ENCODE measurements at places on chromosomes 1 and 21.
A peak's percentile ranks its signal among the peaks of the same experiment; 100 is the strongest.

- DNase-seq: no peak
Measured at GRCh38 chr1:42833981-42834380, 12.4 kb upstream of the ZNF691 start.

DNA sequence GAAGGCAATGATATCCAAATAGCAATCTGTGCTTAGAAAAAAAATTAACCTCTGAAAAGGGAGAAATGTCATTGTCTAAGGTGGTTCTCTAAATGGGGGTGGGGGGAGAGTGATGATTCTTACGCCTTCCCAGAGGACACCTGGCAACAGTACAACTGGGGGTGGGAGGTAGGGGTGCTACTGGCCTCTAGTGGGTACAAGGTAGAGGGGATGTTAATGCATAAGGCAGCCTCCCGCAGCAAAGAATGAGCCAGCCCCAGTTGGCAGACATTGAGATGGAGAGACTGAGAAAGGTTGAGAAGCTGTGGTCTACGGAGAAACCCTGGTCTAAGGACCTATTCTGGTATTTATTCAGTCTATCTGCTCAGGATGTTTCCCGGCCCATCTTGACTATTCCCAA is 472.2 kb upstream of the RUNX1 start:
- DNase-seq: no peak

DNA sequence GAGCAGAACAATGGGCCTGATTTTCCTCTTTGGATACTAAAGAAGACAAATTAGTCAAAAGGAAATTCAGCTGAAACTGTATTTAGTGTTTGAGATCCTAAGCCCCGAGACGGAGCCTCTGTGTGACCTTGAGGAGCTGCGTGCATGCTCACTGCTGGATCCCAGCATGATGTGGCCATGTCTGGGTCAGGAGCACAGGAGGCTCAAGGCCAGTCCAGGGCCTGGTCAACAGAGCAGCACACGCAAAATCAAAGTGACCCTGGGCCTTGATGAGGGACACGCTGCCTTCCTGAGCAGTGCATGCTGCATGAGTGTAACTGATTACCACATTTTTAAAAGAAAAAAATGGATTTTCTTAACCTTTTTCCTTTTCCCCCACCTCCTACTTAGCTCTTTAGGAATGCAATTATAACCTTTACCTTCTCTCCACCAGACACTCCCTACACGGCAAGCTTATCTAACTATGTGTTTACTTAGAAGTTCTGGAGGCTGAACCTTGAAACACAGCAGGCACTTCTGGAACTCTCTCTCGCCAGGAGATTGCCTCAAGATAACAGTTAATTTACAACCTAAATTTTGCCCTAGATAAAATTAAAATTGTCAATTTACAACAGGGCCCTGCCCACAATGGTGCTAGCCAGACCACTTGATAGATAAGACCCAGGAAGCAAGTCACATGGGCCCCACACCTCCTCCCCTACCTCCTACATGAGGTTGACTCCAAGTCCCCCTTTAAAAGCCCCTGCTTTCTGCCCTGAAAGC is 144.6 kb downstream of the LRIG2 start:
- no peak for DNase-seq

DNA sequence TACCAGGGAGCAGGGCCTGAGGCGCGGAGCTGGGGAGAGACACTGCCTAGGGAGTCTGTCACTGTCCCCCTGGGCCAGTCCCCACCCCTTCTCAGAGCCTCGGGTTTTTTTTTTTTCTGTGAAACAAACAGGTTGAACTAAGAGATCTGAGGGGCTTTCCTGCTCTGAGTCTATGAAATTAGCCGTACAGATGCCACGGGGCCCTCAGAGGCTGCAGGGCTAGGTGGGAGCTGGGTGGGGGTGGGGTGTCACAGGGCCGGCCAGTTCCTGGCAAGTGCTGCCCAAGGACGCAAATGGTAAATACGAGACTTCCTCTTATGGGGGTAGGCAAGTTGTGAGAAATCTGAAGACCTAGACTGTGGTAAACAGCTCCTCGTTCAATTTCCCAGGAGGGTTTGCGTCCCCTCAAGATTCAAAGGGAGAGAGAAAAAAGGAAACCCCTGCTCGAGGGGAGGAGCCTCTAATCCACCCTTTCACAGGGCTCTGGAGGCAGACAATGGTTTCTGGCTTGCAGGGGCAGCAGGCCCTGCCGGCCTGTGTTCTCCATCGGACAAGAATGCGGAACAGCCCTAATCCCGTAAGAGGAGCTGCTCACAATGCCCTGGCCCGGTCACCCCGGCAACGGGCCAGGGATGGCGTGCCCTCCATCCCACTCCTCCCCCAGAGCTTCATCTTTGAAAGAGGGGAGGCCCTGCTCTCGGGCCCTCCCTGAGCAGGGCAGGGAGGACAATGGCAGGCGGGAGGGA is 7.8 kb downstream of the NUAK2 start:
- no peak for DNase-seq

- DNase-seq: no peak
Measured at GRCh38 chr21:45252448-45252925, 35.2 kb downstream of the POFUT2 start.

- no peak for DNase-seq
Measured at GRCh38 chr21:29376556-29376955, 77.8 kb downstream of the BACH1 start.

- peak; percentile 89 for DNase-seq
Measured at GRCh38 chr1:90402893-90403849, 313.9 kb downstream of the BARHL2 start.

DNA sequence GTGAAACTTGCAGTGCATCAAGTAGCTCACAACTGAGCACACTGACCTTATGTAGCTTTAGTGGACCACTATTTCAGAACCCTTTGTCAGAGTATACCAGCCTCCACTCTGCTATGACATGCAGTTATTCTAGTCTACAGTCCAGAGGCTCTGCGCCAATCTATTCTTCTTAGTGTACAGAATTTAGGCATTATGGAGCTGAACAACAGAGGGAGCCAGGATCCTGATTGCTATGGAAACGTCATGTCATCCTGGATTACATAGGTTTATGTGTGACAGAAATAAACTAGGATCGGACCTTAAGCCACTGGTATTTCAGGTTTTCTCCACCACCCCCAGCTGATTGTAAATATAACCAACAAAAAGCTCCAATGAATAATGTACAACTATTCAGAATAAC is 48.1 kb upstream of the EEIG2 start:
- no peak for DNase-seq

DNA sequence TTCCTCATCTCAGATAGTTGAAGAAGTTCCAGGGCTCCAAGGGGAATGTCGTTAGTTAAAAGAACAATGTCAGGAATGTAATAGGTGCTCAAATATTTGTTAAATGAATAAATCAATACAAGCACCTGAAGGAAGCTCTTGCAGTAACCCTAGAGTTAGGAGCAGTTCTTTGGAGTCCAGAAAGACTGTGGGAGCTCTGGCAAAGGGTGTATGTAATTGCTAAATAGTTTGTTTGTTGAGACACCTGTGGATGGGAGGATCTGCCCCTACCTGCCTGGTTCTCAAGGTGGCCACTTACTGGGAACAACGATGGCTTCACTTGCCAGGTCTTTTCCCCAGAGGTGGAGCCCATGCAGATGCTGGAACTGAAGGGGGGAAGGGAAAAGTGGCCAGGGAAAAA is 27.5 kb upstream of the JUN start:
- DNase-seq: no peak

DNA sequence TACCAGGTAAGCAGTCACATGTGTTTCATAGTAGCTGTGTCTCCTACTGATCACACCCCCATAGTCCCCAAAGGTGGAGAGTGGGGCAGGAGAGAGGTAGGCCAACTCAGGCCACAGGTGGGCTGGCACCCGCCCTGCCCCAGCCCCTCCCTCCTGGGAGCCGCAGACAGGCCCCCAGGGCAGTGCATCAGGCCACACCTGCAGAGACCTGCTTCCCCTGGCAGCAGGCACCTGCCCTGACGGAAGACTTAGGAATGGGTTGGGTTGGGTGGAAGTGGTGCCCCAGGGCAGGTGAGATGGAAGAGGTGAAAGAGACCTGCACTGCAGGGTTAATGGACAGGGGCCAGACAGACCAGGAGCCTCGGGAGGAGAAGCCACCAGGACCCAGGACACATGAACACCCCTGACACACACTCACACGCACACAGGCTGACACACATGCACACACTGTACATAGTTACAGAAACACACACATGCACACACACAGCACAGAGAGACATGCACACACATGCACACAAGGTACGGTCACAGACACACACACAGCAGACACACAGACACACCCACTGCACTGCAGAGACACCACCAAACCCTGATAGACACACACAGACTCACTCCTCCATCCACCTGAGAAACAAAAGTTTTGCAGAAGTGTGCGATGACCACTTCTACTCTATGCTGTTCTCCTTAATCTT is 1.7 kb upstream of the COL18A1 start:
- no peak for DNase-seq
